ENCODE measurements at places on chromosomes 6 and 20. TPM values are rescaled to one million over a fixed set of nuclear protein-coding genes. Genes with fewer than 3 reads are reported as not detected.

VNN1 gene
- 1.1 TPM for total RNA-seq

RNF182 gene
- total RNA-seq, result 0.81 TPM

SHLD1 gene
- total RNA-seq, result 9.3 TPM

SNAI1 gene
- total RNA-seq, result 2.7 TPM

MOG gene
- 3.5 TPM for total RNA-seq

EBF4 gene
- total RNA-seq, result 6.5 TPM

CALHM6 gene
- total RNA-seq, result 2.3 TPM
